Activated T-helper 1 cell treated with anti-CD3 and anti-CD28 coated beads, Interleukin-12 subunit alpha, Interleukin-12 subunit beta, Interleukin-2, Interleukin-4 antibody, amounts not matched to agents 30 ng/mL and 10 ng/mL and 1 ng/mL, durations not matched to agents 14 hours and 24 hours and 36 hours (primary cell): ENCODE measurements at places on chromosomes 11 and 22. TPM values are rescaled to one million over a fixed set of nuclear protein-coding genes. Genes with fewer than 3 reads are reported as not detected.

Gene NXPE1
- not detected in 2 replicates for total RNA-seq

Gene CFAP300
- not detected in 2 replicates for total RNA-seq

GRCh38 chr11:128457874-128458273 is 129.5 kb downstream of the ETS1 start:
- H3K4me1 ChIP-seq = peaks cover 77% of the 10 kb centered on the region
- H3K27ac ChIP-seq = no peak overlapping the region
- H3K4me3 ChIP-seq = no peak overlapping the region
- no peaks in the 10 kb centered on the region for H3K27me3 ChIP-seq
- no peak for DNase-seq
- H3K36me3 ChIP-seq = peaks cover 82% of the 10 kb centered on the region

DNA sequence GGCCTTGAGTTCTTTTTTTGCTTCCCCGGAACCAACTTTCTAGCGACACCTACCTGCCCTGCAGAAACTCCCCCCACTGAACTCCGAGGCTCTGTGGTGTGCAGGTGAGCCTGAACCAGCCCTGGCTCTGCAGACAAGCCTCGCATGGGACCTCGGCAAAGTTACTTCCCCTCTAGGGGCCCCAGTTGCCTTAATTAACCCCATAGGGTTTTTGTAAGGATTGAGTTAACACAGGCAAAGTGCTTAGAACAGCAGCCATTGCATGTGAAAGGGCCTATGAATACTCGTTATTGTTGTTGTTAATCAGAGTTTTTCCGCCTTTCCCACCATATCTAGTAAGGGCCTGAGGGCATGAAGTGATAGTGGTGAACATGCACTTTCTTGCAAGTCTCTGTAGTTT is 12.6 kb upstream of the SYT13 start:
- no peak for DNase-seq
- no peak overlapping the region for H3K27ac ChIP-seq
